ENCODE measurements at places on chromosomes 1 and 21.
A peak's percentile ranks its signal among the peaks of the same experiment; 100 is the strongest.

GRCh38 chr1:212944229-212944901 is 6.0 kb upstream of the VASH2 start:
- no peak for DNase-seq

GRCh38 chr1:47235241-47235681 is 3.2 kb upstream of the TAL1 start:
- DNase-seq: no peak

DNA sequence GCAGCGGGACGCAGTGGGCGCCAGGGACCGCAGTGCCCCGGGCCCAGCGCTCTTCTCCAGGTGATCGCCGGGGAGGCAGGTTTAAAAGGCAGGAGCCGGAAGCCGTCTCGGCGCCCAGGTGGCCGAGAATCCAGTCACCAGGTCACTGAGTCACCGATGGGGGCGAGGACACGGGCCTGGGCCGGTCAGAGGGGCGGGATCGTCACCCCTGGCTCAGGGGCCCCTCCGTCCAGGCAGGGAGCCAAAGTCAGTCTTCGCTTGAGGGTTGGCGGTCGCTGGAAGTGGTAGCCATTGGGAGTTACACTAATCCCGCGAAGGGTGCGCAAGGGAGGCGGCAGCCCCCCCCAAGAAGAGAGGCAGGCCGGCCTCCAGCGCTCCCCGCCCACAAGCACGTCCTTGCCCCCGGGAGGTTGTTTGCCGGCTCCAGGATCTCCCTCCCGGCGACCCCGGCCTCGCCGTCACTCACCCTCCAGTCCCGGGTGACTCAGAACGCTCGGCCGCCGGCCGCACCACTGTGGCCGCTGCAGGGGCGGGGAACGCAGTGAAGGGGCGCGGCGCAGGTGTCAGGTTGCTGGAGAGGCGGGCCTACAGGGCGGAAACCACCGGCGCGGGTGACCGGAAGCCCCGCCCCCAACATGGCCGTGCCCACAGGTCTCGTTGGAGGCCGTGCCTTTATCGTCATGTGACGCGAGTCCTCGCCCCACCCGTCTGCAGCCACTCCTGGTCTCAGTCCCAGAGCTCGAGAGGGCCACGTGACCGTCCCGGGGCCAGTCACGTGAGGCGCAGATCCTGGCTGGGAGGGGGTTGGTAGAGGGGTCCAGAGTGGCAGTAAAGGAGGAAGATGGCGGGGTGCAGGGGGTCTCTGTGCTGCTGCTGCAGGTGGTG is at the start of the genes CLCN6 and MTHFR:
Gene CLCN6, plus strand, starts transcription at position 770 of the 885 bp plus-strand sequence. Its CDS starts 72 bp downstream, at position 842.
Gene MTHFR, minus strand, starts transcription at position 543 of the 885 bp plus-strand sequence. CDS start 2,848 bp downstream, outside the sequence.
- DNase-seq: peak; percentile 98

- DNase-seq: no peak
Measured at GRCh38 chr1:9027307-9027706, 1.1 kb upstream of the SLC2A7 start.

GRCh38 chr1:38486085-38486484 is 373.5 kb downstream of the RRAGC start:
- no peak for DNase-seq

DNA sequence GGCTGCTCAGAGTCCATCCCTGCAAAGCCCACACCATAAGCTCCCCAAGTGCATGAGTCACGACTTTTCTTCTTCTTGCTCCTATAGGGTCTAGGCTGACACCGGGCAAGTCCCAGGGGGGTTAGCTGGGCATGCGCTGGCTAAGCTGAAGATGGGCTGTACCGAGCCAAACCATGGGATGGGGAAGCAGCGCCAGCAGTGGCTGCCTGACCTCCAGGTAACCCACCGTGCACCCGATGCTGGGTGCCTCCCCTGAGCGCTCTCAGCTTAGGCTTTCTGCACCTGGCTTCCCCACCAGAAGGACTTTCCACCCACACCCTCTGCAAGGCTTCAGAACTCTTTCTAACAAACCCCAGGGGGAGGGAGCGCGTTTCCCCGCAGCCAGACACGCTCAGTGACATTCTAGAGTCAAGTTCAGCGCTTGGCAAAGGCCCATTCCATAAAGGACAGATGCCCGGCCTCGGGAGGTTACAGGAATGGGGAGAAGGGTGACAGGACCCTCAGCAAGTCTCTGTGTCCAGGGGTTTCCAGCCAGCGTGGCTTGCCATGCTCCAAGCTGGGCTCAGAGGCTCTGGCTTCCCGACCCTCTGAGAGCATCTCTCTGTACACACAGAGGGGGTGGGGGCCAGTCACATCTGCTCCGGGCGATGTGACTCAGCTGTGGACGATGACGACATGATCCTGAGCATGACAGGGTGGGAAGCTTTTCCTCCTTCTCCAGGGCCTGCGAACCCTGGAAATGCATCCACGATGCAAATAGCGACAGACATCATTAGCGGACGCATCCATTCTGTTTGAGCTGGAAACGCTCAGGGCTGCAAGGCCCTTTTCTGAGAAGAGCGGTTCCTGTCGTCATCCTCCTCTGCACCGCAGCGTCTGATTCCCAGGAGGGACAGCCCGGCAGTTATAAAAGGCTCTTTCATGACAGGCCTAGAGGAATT is 107.8 kb downstream of the SIK1 start:
- DNase-seq: no peak

DNA sequence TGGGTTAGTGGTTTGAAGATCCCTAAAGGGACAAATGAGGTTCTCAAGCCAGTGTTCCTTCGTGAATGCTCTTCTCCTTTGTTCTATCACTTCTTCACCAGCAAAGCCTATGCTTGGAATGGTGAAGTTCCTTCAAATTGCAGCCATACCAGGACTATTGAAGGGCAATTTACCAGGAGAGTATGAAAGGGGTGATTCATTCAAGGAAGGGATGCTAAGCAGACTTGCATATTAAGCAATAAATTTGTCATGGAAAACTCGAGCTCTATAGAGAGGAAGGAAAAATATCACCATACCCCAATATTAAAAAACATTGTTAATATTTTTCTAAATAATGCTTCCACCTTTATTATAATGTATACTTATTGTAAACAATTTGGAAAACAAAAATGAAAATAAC is 9.3 kb upstream of the TSNAX start:
- DNase-seq: no peak

DNA sequence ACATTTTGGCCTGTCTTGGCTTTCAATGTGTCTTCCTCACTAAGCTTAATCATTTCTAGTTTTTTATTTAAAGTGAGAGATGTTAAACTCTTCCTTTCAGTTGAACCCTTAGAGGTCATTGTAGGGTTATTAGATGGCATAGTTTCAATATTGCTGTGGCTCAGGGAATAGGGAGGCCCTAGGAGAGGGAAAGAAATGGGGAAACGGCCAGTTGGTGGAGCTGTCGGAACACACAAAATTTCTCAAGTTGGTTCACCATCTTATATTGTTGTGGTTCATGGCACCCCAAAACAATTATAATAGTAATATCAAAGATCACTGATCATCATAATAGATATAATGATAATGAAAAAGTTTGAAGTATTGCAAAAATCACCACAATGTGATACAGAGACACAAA is 31.4 kb upstream of the KAZN start:
- DNase-seq: no peak

DNA sequence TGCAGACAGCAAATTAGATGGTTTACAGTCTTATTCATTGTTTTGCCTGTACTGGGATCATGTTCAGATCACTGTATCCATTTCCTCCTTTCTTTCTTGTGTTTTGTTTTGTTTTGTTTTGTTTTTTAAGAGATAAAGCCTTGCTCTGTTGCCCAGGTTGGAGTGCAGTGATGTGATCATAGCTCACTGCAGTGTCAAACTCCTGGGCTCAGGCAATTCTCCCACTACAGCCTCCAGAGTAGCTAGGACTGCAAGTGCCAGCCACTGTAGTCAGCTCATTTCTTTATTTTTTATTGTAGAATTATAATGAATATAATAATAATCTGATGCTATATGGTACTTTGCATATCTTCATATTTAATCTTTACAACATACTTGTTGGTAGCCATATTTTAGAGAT is 403.7 kb upstream of the B3GALT2 start:
- DNase-seq: no peak

DNA sequence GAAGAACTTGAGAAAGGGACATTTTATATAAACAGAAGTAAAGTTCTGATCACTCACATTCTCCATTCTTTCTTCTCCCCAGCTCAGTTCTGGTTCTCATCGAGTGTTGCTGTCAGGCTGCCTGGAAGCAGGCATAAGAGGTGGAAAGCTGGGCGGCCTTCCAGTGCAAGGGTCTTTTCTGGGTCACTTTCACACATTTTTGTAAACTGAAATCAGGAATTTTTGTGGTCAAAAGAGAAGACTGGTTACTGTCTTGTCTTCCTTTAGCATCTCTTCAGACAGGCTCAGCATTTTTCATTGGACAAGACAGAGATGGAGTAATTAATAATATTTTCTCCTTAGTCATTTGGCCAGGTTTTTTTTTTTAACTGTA is 93.7 kb downstream of the CTH start:
- DNase-seq: no peak

DNA sequence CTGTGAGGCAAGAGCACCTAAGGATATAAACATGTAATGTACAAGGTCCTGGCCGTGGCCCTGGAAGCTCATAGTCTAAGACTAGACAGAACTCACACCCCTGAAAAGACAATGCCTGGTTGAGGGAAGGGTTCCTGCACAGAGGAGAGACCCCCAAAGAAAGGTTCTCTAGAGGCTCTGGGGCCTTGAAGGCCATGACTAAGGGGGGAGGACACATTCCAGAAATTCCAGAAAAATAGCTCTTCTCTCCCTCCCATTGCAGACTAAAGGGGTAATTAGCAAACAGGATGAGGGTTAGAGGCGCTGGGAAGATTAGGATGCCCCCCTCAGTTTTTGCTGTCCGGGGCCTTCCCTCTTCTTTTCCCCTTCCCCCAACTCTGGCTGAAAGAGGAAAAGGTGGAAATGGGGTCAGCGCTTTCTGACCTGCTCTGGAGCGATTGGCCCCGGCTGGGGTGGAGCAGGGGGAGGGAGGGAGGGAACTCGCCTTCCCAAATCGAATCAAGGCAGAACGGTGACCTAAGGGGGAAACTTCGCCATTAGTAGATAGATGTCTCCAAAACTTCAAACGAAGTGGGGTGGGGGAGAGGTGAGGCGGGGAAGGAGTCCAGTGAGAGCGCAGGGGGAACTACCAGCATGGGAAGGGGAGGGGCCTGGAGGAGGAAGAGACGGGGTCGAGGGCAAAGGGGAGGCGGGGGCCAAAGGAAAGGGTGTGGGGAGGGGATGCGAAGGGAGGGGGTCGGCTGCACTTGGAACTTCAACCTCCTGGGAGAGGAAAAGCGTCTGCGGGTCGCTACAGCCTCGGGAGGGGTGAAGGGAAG is 11.8 kb downstream of the PAX7 start:
- no peak for DNase-seq

GRCh38 chr1:43686801-43687200 is 20.5 kb upstream of the ST3GAL3 start:
- DNase-seq: no peak

GRCh38 chr1:156539818-156540355 is 32.5 kb downstream of the IQGAP3 start:
- DNase-seq: no peak

- no peak for DNase-seq
Measured at GRCh38 chr1:9062021-9062471, 7.4 kb downstream of the SLC2A5 start.

DNA sequence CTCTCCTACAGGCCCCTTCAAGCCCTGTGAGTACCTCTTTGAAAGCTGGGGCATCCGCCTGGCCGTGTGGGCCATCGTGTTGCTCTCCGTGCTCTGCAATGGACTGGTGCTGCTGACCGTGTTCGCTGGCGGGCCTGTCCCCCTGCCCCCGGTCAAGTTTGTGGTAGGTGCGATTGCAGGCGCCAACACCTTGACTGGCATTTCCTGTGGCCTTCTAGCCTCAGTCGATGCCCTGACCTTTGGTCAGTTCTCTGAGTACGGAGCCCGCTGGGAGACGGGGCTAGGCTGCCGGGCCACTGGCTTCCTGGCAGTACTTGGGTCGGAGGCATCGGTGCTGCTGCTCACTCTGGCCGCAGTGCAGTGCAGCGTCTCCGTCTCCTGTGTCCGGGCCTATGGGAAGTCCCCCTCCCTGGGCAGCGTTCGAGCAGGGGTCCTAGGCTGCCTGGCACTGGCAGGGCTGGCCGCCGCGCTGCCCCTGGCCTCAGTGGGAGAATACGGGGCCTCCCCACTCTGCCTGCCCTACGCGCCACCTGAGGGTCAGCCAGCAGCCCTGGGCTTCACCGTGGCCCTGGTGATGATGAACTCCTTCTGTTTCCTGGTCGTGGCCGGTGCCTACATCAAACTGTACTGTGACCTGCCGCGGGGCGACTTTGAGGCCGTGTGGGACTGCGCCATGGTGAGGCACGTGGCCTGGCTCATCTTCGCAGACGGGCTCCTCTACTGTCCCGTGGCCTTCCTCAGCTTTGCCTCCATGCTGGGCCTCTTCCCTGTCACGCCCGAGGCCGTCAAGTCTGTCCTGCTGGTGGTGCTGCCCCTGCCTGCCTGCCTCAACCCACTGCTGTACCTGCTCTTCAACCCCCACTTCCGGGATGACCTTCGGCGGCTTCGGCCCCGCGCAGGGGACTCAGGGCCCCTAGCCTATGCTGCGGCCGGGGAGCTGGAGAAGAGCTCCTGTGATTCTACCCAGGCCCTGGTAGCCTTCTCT is 23.5 kb downstream of the UBE2T start:
- no peak for DNase-seq

GRCh38 chr1:30969903-30970302 is 61.3 kb upstream of the SDC3 start:
- no peak for DNase-seq

DNA sequence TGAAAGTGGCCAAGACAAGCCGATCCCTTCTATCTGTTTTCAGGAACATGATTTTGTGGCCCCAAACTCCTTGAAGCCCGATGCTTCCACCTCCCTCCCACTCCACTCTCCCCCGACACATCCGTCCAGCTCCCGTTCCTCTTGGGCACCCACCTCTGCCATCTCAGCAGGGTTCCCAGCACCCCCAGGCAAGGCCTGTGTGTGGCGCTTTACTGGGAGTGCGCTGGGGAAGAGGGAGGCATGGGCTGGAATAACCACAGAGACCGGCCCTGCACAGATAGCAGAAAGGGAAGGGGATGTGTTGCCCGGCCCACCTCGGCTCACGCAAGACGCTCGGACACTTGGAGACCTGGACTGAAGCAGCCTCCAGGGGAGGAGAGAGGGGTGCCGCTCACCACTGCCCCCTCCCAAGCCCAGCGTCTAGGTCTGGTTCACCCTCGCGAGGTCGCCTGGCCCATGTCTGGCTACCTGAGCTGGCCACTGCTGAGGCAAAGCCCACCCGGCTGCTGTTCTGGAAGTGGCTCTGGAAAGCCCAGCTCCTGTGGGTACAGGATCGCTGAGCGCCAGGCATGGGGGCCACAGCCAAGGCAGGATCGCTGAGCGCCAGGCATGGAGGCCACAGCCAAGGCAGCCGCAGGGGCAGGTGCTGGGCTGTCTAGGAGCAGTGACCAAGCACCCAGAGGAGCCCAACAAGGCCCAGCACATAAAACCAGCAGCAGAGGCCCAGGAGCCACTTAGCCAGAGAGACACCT is 23.8 kb upstream of the COL18A1 start:
- DNase-seq: no peak
